ENCODE measurements at places on chromosomes 12 and 14.

GRCh38 chr12:132529906-132530305 lies 40.0 kb downstream of the FBRSL1 start:
- no peak for DNase-seq

DNA sequence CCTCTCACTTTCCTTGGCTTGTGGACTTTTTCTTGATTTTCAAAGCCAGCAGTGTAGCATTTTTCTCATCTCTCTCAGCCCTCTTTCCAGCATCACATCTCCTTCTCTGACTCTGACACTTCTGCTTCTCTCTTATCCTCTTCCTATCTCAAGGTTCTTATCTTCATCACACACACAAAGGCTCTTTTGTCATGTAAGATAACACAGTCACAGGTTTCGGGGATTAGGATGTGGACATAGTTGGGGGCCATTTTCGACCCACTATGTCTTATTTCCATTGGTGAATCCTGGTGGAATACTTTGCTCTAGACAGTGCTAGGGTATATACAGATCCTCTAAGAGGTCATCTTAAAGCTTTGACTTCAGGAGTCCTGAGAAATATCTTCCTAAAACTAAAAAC lies 719.3 kb upstream of the TBX3 start:
- no peak for DNase-seq

DNA sequence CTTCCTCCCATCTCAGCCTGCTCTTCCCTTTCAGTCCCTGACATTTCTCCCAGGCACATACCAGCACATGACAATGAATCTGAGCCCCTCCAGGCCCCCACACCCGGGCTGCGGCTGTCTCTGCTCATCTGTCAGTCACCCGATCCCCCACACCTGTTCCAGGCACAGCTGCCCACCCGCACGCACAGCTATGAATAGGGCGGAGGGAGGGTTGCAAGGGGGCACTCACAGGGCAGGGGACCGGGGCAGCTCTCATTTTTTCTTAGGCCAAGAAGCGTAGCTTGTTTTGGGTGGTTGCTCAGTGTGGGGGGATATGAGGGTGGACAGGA lies 43.7 kb upstream of the TSPAN9 start:
- DNase-seq: no peak

DNA sequence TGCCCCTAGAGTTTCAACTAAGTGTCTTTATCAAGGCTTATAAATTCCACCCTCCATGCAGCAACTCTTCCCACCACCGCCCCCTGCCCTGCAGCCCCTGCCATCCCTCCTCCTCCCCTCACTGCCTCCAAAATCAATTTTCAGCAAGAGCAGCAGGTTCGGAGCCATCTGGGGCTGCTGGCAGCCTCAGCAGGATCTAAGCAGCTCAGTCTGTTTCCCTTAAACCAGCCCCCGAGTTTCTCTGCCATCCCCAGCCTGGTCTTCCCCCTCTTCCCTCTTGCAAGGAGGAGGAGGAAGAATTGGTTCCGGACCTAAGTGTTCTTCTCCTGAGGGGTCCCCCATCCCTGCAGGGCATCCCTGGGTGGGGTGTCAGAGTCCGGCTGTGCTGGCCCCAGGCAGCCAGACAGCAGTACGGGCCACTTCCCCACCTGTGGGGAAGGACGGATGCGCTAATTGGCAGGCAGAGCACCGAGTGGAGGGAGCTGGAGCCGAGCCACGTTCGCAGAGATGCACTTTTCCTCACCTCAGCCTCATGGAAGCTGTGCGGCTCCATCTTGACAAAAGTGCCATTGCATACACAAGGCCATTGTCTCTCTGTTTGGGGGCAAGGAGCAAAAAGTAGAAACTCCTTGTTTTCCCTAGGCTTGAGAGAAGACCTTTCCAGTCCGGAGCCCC lies 189.3 kb downstream of the KCNA5 start:
- DNase-seq: no peak

DNA sequence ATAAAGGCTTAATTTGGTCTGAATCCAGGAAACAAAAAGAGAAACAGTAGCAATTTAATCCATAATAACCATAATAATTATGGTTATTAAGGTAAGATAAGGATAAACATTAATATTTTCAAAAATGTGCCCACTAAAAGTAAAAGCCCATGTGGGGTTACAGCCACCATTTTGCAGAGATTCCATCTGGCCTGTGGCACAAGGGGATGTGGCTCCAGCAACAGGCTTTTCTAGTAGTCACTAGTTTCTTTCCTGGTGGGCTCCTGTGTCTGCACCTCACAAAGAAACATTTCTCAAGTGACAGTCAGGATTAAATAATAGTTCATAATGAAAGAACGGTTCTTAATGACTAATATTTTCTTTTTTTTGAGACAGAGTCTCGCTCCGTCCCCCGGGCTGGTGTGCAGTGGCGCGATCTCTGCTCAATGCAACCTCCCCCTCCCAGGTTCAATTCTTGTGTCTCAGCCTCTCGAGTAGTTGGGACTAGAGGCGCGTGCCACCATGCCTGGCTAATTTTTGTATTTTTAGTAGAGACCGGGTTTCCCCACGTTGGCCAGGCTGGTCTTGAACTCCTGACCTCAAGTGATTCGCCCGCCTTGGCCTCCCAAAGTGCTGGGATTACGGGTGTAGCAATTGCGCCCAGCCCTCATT lies 32.2 kb downstream of the GPR19 start:
- DNase-seq: no peak

DNA sequence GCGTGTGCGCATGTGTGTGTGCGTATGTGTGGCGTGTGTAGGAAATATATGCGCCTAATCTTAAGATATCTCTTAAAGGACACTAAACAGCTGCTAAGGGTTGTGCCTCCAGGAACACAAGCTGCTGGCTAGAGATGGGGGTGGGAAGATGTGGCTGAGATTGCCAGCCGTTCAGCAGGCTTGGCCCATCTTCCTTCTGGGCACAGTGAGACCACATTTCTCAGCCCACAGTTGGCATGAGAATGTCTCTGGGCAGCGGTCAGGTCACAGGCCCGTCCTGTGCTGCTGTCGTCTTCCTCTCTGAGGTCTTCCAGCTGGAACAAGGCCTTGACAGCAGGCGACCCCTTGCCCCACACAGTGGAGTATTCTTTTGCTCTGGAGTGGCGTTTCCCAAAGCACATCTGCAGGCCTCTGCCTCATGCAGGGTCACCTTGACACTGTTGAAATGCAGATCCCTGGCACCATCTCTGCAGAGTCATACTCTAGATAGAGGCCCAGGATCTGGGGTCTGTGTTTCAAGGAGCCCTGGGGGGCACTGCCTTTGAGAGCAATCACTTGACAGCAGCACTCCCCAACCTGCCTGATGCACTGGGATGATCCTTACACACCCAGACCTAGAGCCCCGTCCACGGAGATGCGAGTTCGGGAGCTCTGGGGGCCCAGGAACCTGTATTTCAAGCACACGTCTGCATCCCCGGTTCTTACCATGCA lies 335.5 kb upstream of the SFSWAP start:
- no peak for DNase-seq

DNA sequence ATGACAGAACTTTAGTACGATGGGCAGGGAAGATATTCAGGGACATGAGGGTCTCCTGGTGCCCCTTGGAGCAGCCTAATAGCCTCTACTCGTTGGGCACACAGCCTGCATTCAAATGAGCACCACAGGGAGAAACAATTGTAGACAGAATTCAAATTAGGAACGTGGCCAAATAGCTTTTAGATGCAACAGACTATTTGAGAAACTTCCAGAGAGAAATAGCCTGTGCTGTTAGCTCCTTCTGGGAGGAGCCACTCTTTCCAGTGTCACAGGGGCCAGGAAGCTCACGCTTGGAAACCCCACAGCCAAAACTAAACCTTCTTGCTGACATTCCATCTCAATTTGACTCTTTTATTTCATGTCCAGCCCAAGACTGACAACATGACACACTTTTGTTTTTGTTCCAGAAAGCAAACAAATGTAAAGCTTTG lies 114.5 kb downstream of the RPAP3 start:
- no peak for DNase-seq

- no peak for DNase-seq
These were observed 150.0 kb upstream of the SYT10 start for GRCh38 chr12:33589576-33590114.

DNA sequence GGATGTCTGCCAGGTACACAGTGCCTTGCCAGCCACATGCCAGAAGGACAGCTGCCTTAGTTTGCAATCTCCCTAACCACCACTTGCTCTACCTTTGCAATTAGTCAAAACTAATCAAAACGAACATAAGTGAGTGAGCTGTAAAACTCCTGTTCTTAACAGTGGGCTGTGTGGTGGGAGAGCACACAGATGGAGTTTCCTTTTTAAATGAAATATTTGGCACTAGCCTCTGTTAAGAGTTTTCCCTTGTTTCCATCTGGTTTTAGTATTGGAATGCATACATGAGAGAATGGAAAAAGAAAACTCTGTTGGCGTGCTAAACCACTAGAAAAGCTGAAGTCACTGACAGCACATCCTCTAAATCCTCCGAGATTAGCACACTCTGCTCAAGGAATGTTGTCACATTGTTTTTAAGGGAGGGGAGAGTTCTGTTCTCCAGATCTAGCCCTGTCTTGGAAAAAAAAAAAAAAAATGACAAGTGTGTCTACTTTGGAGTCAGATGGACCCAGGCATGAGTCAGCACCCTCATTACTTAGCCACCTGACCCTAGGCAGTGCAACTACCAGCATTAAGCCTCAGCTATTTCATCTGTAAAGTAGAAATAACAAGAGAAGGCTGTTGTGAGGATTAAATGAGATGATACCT lies 83.9 kb downstream of the STXBP6 start:
- DNase-seq: no peak

DNA sequence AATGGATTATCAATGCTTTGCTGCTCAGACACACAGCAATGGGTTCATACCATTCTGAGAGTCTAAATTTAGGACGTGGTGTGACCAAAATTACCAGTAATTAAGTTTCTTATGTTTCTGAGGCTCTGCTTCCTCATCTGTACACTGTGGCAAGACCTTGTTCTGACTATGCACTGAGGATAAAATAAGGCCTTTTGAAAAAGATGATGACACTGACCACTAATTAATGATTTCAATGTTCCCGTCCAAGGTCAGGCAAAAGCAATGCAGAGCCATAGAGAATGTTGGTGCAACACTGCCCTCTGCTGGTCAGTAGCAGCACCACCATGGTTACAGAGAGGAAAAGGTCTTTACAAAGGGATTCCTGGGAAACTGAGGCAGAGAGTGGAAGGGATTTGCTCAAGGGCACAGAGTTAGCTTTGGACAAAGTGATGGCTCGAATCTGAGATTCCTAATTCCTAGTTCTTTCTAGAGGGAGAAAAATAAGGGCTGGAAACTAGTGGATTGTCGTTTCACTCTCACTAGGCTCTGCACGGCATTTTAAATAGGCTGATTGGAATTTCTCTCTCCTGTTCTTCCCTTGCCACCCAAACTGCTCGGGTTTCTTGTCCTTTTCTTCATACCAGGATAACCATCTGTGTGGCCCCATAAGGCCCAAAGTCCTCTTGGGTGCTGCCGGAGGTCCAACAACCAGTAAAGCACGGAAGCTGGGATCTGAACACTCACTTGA lies 22.3 kb upstream of the P2RX7 start:
- DNase-seq: peak; percentile 70
